ENCODE measurements at places on chromosomes 7 and 10.

- no peak for DNase-seq
These were observed 1043.2 kb upstream of the C7orf33 start for GRCh38 chr7:147547252-147547897.

GRCh38 chr7:150449206-150449952 is 1.1 kb upstream of the GIMAP8 start:
- no peak for DNase-seq

GRCh38 chr7:55081068-55081467 is 62.3 kb downstream of the EGFR start:
- no peak for DNase-seq

- no peak for DNase-seq
These were observed 85.1 kb downstream of the SLIT1 start for GRCh38 chr10:97100657-97101056.

Data from GM04504 (cell line).